ENCODE measurements at places on chromosomes 7 and 10.

DNA sequence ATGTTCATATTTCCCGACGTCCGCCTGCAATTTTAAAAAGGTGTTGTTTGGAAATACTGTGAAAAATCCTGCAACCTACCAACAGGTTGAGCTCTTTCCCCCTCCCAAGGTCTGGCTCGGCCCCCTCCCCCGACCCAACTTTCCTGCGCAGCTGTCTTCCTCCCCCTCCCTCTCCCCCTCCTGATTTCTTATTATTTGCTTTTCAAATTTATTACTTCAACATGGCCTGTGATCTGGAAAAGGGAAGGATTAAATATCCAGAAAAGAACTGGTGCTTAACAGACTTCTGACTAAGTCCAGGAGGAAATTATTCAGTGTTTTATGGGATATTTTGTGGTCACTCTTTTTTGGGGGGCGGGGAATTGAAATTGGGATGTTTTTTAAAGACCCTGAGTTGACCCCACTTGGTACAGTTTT, 2.4 kb downstream of the ARID5B start:
- no peak for DNase-seq

DNA sequence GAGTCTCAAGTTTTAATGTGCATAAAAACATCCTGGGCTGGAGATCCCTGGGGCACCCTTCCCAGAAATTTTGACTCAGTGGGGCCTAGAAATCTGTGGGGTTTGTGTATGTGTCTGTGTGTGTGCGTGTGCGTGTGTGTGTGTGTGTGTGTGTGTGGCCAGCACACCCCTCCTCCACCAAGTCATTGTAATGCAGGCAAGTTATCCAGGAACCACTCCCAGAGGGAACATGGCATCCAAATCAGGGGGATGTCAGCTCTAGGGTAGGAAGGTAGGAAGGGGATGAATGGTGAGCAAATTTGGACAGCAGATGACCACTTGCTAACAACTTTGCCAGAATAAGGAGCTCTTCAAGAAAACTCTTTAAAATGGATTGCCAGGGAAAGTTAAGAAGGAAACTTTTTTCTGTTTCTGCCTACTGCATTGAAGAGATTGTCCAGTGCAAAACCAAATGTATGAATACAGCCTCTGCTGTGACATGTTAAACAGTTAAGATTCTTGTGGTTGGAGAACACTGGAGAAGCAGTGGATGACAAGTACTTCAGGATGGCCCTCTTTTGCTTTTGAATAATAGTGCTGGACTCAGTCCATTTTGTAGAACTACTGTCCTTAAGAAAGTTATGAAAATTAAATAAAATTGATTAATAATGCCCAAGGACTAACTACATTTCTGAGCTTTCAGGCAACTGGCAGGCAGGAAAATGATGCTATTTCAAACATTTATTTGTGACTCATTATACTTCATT, 12.3 kb downstream of the STAMBPL1 start:
- no peak for DNase-seq

DNA sequence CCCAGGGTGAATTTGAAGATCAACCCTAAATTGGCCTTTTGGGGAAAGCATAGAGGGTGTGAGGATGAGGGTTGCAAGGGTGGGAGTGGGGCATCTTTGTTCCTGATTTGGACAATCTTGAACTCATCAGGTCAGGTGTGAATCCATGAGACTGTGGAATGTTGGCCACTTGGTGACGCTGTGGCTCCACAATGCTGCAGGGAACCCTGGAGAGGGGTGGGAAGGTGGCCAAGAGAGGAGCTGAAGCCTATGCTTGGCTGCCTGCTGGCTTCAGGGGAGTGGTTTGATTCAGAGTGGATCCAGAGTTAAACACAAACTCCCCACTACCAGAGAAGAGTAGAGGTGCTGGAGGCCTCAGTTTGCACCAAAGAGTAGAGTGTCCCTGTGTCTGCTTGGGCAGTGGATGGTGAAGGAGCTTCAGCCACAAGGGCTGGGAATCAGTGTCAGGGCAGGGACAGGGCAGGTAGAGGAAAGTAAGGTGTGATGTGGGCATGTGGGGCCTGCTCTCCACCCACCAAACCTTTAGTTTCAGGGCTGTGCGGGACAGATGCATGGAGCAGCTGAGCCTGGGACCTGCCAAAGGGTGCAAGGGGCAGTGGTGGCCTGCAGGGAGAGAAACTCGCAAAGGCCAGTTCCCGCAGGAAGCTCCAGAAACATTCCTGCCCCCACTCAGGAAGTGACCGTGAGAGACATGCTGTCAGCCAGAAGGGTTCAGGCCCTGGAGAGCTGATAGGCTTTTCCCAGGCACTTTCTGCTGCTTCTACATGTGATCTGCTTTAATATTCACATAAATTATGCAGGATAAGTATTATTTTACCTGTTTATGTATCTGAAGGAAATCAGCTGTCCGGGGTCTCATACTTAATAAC, 81.0 kb upstream of the PRSS58 start:
- DNase-seq = no peak

DNA sequence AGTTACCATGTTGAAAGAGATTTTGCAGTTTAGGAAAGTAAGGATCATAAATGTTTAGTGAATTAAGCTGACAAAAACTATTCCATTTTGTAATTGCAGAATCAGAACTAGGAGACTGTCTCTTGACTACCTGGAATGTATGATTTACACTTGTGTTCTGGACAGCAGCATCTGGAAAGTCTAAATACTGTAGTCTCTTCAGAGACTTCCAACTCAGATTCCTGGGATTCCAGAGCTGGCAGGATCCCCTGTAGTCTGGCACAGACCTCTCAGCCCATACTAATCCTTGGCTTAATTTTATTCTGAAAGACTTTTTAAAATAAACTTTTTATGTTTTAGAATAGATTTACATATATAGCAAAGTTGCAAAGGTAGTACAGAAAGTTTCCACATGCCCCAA, 452.7 kb downstream of the DPP6 start:
- DNase-seq = no peak

DNA sequence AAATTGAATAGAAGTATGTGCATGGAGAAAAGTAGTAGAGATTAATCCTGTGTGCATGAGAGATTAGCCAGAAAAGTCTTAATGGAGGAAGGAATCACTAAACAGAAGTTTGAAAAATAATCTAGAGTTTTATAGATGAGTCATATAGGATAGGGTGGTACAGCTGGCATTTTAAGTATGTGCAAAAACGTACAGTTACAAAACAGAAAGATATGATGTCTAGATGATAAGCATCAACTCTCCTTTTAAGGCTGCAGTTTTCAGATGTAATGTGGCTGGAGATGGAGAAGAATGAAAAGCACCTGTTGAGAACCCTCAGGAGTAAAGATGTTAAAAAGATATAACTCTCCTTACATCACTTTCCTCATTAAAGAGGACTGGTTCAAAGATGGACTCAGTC, 271.3 kb downstream of the STK31 start:
- DNase-seq = no peak

- DNase-seq = no peak
Measured at GRCh38 chr7:121079425-121080169, 91.1 kb downstream of the CPED1 start.

DNA sequence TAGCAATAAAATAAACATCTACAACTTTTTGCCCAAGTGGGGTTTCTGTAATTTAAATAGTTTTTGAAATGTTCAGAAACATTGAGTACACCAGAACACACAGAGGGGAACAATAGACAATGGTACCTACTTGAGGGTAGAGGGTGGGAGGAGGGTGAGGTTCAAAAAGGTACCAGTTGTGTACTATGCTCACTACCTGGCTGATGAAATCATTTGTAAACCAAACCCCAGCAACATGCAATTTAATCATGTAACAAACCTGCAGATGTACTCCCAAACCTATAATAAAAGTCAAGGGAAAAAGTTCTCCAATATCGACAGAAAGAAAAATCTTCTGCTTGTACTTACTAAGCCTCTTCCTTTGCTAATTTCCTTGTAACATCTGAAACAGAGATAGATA, 4.2 kb upstream of the TES start:
- DNase-seq = no peak

- no peak for DNase-seq
Measured at GRCh38 chr7:39631736-39632308, 8.4 kb downstream of the RALA start.

DNA sequence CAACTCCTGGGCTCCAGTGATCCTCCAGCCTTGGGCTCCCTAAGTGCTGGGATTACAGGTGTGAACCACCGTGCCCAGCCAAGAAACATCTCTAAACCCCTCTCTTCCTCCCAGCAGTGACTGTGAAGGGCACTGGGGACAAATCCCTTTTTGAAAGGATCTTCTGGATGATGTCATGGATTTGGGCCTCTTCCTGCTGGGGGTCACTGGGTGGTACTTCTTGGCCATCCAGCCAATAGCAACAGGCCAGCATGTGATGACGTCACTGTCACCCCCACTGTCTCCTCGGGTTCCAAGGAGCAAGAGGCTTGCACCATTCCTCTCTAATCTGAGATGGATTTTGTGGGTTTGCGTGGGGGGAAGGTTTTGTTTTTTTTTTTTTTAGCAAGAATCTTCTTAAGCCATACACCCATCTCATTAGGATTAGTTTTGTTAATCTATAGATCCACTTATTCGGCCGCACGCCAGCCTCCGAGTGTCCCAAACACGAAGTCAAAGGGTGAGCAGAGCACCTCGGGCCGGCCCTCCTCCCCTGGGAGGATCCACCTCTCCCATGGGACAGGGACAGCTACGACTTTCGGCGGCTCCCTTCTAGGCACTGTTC, 29.4 kb upstream of the TNRC18 start:
- no peak for DNase-seq

DNA sequence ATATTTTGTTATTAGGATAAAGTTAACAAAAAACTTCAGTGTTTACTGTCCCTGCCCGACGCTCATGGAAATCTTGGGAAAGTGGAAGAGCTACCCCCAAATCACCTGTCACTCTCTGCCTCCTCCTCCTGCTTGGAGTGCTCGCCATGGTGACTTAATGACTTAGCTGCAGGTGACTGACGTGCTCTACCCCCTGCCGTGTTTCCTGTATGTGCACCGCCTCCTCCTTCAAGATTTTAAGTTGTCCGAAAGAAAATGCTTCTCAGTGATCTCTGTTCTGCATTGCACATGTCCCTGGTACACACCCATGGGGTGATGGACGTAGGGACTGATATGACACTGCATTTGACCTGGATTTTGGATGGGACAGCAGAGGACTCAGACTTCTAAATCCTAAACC, 338.8 kb upstream of the SHH start:
- DNase-seq = no peak

GRCh38 chr7:70178787-70179186, 580.5 kb downstream of the AUTS2 start:
- no peak for DNase-seq

DNA sequence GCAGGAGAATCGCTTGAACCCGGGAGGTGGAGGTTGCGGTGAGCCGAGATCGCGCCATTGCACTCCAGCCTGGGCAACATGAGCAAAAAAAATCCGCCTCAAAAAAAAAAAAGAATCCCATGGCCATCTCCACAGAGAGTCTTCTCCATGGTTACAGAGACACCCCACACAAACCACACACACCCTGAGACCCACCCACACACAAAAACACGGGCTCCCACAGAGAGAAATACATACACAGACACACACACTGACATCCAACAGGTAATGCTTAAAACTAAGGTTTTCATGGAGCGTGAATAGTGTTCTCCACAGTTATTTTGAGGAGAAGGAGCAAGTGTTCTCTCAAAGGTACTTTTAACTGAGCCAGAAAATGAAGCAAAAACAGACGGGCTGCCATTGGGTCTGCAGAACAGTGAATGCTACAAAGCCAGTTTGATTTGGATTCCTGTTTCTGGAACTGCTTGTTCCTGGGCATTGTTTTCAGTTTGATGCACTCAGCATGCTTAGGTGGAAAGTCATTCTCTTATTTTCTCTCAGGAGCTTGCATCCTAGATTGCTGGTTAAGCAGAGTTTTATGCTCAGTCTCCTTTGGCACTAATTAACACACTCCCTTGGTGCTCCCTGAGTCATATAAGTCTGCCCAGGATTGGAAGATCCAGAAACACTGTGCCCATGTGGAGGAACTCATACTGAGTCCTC, 15.4 kb downstream of the AHCYL2 start:
- no peak for DNase-seq

GRCh38 chr7:77823787-77824186, 25.2 kb downstream of the PHTF2 start:
- DNase-seq = no peak

- DNase-seq = no peak
Measured at GRCh38 chr7:29296421-29296820, 101.8 kb downstream of the CHN2 start.

- no peak for DNase-seq
Measured at GRCh38 chr7:149255174-149255573, 6.8 kb upstream of the ZNF783 start.

- DNase-seq = no peak
Measured at GRCh38 chr10:44008917-44009709, 360.4 kb upstream of the ZNF32 start.

- no peak for DNase-seq
Measured at GRCh38 chr7:2051707-2052656, 180.8 kb downstream of the MAD1L1 start.

DNA sequence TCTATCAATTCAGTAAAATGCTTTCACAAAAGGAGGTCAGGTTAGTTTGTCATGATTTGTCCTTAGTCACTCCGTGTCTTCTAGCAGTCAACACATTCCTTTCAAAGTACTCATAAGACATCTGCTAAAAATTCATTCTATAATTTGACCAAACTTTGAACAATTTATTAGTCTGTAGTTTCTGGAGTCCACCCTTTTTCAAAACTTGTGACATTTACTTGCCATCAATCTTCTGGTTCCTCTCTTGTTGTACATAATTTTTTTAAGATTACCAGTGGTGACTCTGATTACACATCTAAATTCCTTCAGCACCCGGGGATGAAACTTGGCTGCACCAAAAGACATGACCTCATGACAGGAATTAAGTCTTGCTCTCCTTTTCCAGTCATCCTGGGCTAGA, 130.1 kb downstream of the NEBL start:
- DNase-seq = no peak

DNA sequence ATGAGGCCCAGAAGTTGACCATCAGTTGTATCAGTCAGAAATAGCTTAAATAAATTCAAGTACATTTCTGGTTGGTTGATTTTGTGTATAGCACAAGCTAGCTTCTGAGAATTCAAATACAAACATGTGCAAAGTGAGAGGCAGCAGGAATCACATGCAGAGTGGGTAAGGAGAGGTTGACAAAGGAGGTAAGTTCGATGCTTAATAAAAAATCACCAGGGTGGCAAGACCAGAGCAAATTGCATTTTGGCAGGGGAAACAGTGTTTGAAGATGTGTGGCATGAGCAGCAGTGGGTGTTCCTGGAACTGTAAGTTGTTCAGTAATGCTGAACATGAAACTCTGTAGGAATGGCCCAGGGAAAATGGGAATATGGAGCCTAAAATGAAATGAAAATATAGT, 52.6 kb downstream of the GNAI1 start:
- DNase-seq = no peak

- no peak for DNase-seq
Measured at GRCh38 chr7:151380199-151381097, 29.4 kb downstream of the WDR86 start.

GRCh38 chr7:130221746-130222145, 14.1 kb downstream of the SSMEM1 start:
- no peak for DNase-seq

GRCh38 chr10:126066456-126066855, 170.1 kb downstream of the FANK1 start:
- DNase-seq = no peak
